AG04450 (cell line): ENCODE measurements at places on chromosomes 2 and 18. TPM values are rescaled to one million over a fixed set of nuclear protein-coding genes. Genes with fewer than 3 reads are reported as not detected.

DNA sequence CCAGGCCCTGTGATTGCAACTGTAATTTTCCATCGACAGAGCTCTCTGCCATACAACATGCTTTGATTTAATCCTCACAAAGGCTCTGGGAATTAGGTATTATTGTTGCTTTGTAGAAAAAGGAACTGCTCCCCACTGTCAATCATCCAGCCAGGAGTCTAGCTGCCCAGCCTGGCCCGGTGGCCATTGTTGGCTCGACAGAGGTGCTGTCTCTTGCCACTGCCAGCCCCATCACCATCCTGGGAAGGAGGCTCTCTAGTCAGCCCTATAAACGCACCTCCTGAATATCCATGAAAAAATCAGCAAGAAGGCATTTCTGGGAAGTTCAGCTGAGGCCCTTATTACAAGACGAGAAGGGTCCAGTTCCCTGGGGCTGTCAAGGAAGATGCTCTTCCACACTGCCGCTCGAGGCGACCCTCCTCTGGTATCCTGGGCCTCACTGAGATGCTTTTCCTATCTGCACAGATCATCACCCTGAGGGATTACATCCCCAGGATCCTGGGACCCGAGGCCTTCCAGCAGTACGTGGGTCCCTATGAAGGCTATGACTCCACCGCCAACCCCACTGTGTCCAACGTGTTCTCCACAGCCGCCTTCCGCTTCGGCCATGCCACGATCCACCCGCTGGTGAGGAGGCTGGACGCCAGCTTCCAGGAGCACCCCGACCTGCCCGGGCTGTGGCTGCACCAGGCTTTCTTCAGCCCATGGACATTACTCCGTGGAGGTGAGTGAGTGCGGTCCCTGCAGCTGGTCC lies 71.0 kb downstream of the TPO start:
- no peak for DNase-seq

DNA sequence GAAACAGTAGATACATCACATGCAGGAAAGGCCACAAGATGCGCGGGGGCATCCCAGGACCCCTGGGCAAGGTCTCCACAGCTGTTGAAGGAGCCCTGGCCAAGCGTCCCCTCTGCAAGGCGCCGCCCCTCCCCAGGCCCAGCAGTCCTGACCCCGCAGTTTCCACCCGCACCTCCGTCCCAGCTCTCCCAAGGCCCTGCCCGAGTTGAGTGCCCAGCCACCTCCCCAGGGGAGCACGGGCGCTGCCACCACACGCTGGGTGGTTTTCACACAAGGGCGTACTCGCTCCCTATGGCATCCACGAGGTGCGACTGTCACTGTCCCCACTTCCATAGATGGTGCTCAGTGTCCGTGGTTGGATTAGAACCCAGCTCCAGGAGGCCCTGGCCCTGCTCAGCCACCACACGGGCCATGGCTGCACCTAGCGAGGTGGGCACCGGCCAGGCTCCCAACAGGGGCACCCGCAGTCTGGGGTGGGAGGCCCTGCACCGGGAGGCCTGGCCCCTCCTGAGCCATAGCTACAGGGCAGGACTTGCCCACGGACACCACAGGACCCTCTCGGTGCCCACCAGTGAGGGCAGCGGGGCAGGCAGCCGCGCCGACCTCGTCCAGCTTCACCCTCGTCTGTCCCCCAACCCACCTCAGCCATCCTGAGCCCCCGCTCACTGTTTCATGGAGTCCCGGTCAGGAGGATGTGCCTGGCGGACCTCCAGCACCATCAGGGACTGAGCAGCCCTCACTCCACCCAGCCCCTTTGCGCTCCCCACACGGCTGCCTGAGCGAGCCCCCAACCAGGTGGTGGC lies 36.0 kb downstream of the KIF1A start:
- no peak for DNase-seq

DNA sequence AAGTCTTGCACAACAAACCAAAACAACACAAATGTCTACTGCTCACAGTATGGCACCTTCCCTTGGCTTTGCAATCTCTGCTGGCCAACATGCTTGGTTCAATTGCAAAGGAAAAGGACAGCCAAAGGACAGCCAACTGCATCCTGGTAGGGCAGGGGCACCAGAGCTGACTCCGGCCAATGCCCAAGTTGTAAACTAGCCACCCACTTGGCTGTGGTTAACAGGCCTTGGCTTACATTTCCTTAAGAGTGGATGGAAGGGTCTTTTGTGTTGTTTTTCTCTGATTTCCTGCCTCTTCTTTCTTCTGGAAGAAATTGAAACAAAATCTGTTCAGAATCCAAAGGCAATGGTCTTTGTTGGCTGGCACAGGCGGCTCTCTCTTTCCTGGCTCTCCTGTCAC lies 119.1 kb upstream of the TRIB2 start:
- no peak for DNase-seq

GRCh38 chr18:47817017-47817794 lies 113.3 kb downstream of the SMAD2 start:
- DNase-seq: no peak

- DNase-seq: no peak
These were observed 46.8 kb downstream of the MRPS5 start for GRCh38 chr2:95074663-95075439.

Gene PKDCC
- polyA plus RNA-seq: 87.0 and 107 TPM in 2 replicates

Gene OSR1
- 13.5 and 14.0 TPM in 2 replicates for polyA plus RNA-seq
